Esophagus mucosa (tissue), 1 donor: ENCODE measurements at places on chromosomes 4 and X. TPM values are rescaled to one million over a fixed set of nuclear protein-coding genes. Genes with fewer than 3 reads are reported as not detected.

The PRSS12 gene
- 5.7 TPM for total RNA-seq

The TAPT1 gene
- total RNA-seq, result 12.9 TPM

The KDR gene
- 4.2 TPM for total RNA-seq

The FRMD7 gene
- total RNA-seq, result not detected

The SPANXN5 gene
- total RNA-seq, result not detected

The AKAP14 gene
- total RNA-seq, result not detected

The TMPRSS11F gene
- 12.4 TPM for total RNA-seq

The PLAC1 gene
- total RNA-seq, result not detected

The MAOA gene
- total RNA-seq, result 88.9 TPM

The CDKL2 gene
- 0.56 TPM for total RNA-seq

The PCSK1N gene
- 0.36 TPM for total RNA-seq

The FAM156A gene
- 6.8 TPM for total RNA-seq

The RBM47 gene
- total RNA-seq, result 70.6 TPM

The TSPAN6 gene
- total RNA-seq, result 36.4 TPM

The SH3D19 gene
- 31.6 TPM for total RNA-seq

The CYLC1 gene
- not detected for total RNA-seq

The NWD2 gene
- 0.08 TPM for total RNA-seq

The RP2 gene
- 8.4 TPM for total RNA-seq

The SH3TC1 gene
- total RNA-seq, result 52.9 TPM

The EDA2R gene
- total RNA-seq, result 0.72 TPM

The ASMT gene
- not detected for total RNA-seq

The ADH1C gene
- 0.64 TPM for total RNA-seq

The NLGN4X gene
- 1.00 TPM for total RNA-seq

The ZFP92 gene
- 0.08 TPM for total RNA-seq

The UGT2A1 gene
- not detected for total RNA-seq

The ZRSR2 gene
- 5.8 TPM for total RNA-seq

The PNCK gene
- total RNA-seq, result 1.00 TPM

The SATL1 gene
- not detected for total RNA-seq

The ZMAT1 gene
- total RNA-seq, result 0.36 TPM

The CTAG2 gene
- total RNA-seq, result not detected

The MID2 gene
- 17.8 TPM for total RNA-seq

The RNF175 gene
- total RNA-seq, result not detected
